GF-D8 (cell line): ENCODE measurements at places on chromosomes 11 and 22.

GRCh38 chr11:62140304-62141110 is 16.7 kb downstream of the INCENP start:
- DNase-seq = no peak

DNA sequence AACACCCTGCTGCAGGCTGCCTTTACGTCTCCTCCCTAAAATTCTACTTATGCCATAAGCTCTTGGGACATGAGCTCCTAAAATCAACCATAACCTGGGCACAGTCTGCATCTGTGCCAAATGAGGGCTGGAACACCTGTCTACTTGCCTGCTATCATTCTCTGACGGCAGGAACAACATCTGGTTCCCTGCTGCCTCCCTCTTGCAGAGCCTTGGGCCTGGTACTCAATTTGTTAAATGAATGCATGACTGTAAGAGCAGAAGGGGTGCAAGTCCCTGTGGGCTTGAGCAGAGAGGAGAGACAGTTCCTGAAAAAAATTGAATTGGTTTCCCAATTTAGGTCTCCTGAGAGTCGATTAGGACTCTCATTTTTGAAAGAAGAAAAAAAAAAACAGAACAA is 66.7 kb upstream of the CSNK2A3 start:
- no peak for DNase-seq

DNA sequence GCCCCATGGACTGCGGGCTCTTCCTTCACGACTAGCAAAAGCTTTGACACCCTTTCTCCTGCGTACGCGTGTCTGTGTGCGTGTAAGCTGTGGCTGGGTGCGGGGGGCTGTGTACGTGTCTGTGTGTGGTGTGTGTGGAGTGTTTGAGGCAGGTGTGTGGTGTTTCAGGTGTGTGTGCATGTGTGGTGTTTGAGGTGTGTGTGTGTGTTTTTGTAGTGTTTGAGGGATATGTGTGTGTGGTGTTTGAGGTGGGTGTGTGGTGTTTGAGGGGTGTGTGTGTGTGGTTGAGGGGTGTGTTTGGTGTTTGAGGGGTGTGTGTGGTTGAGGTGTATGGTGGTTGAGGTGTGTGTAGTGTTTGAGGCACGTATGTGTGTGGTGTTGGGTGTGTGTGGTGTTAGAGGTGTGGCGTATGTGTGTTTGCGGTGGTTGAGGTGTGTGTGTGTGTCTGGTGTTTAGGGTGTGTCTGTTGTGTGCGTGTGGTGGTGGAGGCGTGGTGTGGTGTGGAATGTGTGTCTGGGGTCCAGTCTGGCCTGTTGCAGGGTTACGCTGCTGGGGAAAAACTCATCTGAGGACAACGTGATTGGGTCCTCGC is 687 bp upstream of the ARSA start:
- no peak for DNase-seq

- no peak for DNase-seq
Measured at GRCh38 chr22:45204241-45204640, 36.5 kb downstream of the KIAA0930 start.

DNA sequence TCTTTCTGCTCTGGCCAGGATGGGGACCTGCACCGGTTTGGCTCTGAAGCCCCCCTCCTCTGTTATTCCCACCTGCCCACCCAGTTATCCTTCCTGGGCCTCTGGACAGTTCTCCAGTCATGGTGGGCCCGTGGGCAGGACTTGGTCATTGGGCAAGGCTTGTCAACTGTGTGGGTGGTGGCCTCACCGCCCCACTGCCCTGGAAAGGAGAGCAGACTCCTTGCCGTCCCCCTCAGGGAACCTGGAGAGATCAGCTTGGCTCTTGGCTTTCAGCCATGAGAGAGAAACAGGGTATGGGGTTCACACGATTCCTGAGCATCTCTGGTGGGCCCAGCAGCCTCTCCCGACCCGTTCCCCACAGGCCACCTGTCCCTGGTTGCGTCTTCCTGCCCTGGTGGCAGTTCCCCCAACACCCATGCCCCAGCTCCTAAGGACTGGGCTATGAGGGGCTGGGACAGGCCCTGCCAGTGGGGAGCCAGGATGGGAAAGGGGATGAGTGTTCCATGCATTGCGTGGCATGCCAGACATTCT is 92.3 kb downstream of the MORC2 start:
- no peak for DNase-seq

DNA sequence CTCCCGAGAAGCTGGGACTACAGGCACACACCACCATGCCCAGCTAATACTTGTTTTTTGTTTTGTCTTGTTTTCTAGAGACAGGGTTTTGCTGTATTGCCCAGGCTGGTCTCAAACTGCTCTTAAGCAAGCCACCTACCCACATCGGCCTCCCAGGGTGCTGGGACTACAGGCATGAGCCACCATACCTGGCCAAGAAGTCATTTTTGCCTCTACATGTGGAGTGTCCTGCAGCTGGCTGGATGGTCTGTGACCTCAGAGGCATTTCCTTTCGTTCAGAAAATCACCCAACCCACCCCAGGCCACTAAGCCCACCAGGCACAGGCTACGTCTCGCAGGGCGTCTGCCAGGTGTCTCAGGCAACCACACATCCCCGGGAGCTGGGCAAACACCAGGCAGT is 12.8 kb downstream of the SHANK2 start:
- DNase-seq = no peak

- no peak for DNase-seq
Measured at GRCh38 chr22:30253205-30253852, 6.8 kb upstream of the LIF start.

GRCh38 chr11:67649634-67650510 is 658 bp downstream of the ACY3 start:
- no peak for DNase-seq

DNA sequence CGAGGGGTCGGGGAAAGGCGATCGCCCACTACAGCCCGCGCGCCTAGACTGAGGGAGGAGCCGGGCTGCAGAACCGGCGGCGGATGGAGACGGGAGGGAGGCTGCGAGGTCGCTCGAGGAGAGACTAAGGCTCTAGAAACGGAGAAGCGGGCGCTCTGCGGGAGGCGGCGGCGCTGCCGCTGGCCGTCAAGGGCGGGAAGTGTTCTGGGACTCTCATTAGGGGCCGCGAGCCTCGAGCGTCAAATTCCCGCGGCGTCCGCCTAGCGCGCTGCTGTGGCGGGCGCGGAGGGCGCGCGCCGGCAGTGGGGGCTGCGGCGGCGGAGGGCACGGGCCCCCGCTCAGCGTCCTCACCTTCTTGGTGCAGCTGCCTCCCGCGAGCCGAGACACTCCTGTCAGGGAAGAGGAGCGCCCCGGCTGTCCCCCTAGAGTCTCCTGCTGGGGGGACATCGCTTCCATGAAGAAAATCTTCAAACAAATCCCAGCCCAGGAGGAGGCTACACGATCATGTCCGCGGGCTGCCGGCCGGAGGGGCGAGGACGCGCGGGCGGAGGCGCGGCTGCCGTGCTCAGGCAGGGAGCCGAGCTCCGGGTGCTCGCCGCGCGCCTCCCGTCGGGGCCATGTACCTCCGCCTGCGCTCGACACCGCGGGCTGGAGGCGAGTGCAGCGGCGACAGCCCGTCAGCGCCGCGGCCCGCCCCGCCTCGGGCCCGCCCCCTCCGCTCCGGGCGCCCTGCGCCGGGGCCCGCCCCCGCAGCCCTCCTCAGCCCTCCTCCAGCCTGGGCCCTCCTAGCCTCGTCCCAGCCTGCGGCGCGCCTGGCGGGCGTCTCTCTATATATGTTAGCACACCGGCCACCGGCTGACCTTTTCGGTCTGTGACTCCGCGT is at the start of gene ARHGAP20:
Gene ARHGAP20, minus strand, starts transcription at position 662 of the 883 bp plus-strand sequence. Its CDS starts 206 bp downstream, at position 456.
- DNase-seq = no peak

- DNase-seq = no peak
Measured at GRCh38 chr11:100557830-100558611, 129.1 kb upstream of the ARHGAP42 start.

- no peak for DNase-seq
Measured at GRCh38 chr22:45448431-45448830, 34.9 kb downstream of the RIBC2 start.

GRCh38 chr11:64759722-64760719 is at the start of gene PYGM:
Gene PYGM, minus strand, starts transcription at chr11:64759974. Its CDS starts 76 bp downstream, at chr11:64759898.
- DNase-seq = no peak

GRCh38 chr11:6438979-6439571 is 1.7 kb downstream of the HPX start:
- DNase-seq = peak; percentile 9

DNA sequence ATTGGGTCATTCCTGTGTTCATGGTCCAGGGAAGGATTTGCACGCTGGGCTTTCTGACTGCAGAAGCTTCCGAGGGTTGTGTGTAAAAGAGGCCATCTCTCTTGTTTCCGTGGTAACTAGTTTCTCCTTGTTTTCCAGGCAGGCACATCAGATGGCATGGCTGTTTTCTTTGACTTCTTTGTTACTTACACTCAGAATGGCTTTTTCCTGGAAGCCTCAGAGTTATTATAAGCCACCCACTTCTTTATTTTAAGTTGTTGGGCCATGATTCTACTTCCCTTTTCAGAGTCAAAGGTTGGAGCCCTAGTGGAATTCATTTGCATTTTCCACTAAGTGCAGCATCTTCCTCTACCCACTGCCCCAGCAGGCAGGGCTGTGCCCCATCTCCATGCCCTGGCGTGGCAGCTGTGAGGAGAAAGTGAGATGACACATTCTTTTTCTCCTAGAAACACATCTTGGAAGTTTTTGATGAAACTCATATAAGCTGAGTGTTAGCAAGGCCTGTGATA is 94.9 kb downstream of the PRR5L start:
- DNase-seq = peak; percentile 67

DNA sequence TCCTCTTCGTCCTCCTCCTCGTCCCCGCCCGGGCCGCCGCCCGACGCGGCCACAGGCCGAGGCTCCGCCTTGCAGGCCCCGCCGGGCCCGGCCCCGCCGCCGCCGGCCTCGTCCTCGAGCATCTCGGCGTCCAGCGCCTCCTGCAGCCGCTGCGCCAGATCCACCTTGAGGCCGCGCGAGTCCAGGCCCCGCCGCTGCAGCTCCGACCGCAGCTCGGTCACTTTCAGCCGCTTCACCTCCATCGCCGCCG is 417 bp downstream of the HNRNPUL2 start:
- DNase-seq = no peak

DNA sequence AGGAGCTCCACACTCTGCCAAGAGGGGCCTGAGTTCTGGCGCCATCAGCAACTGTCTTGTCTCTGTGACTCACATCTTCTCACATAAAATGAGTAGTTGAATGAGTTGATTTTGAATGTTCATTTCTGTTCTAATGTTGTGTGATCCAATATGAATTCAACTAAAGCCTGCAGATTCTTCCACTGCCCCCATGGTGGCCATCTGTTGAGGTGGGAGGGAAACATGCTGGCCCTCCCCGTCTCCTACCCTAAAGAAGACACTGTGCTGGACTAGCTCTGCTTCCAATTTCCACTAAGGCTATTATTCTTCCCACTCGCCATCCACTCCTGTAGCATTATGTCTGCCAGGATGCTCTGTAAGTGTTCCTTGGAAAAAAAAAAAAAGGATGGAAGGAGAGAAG is 555.6 kb upstream of the LARGE1 start:
- no peak for DNase-seq

DNA sequence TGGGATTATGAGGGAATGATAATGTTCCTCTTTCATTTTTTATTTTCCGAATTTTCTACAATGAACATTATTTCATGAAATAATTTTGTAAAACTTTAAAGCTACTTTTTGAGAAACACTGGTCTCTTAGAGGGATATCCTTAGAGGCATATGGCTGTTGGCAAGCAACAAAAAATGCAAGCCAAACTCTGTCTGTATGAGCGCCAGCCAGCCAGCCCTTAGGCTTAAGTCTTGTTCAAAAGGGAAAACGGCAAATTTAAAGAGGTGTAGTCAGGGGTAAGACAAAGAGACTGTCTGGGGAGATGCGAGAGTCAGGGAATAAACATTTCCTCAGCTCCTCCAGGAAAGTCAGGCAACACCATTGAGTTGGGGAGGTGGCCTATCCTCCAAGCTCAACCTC is 22.5 kb downstream of the ASCC2 start:
- DNase-seq = no peak

DNA sequence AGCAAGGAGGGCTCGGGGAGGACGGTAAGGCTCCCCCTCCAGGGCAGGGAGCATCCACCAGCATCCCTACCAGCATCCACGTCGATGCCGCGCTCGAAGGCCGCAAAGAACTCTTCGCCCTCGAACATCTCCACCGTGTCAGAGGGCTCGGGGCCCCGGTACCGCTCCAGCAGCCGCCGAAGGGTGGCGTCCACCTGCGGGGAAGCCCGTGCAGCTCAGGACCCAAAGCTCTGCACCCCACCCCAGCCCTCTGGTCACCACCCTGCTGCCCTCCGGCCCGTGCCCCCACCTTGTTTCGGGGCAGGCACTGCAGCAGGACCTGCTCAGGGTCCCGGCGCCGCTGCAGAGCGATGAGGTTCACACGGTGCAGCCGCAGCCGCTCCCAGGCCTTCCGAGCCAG is 2.4 kb upstream of the SLC25A22 start:
- DNase-seq = no peak
